ENCODE measurements at places on chromosomes 3 and 15.

DNA sequence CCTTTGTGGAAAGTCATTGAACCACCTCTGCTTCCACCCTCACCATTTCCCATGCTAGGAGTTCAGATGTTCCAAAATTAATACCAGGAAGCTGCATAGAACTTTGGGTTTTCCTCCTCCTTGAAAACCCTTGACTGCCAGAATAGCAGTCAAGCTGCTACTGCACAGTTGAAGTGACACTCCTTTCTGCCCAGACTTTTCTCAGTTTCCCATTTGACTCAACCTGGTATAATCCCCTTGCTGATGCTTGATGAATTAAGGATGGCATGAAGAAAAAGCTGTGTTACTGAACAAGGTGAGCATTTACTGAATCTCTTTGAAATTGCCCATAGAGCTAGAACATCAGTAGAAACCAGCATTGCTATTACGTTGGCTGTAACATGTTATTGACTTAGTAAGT, 286.0 kb downstream of the EDEM1 start:
- no peak for DNase-seq

- no peak for DNase-seq
Observed at GRCh38 chr3:196311-197148, at the start of gene CHL1. Gene CHL1 (plus strand): TSS chr3:196763. CDS start chr3:319777, 123,014 bp downstream.

GRCh38 chr3:20105513-20106280, 65.5 kb downstream of the KAT2B start:
- no peak for DNase-seq

- no peak for DNase-seq
Observed at GRCh38 chr3:6179761-6180160, 681.2 kb upstream of the GRM7 start.

DNA sequence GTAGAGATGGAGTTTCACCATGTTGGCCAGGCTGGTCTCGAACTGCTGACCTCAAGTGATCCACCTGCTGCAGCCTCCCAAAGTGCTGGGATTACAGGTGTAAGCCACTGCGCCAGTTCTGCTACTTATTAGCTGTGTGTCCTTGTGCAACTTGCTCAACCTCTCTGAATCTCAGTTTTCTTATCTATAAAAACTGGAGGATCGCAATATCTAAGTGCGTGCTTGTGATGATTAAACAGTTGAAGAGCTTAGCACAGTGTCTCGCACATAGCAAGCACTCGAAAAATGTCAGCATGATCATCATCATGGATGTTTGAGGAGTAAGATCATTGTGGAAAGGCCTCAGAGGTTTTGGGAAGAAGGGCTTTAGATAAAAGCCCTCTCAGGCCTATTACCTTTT, 10.8 kb downstream of the CLCN2 start:
- no peak for DNase-seq

DNA sequence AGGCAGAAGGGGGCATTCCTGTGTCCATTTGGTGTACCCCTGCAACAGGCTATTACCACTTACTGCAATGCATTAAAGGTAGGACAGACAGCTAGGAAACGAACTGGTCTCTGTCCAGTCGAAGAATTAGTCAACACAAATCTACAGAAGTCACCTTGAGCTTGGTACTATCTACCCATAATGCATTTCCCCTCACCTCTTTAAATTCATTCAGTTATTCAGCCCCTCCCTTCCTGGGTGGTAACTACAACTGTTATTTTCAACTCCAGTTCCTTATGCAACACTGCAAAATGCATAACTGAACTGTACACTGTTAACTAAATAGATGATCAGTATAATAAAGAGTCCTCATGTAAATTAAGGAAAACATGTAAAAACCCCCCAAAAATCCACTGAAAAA, 77.6 kb downstream of the MAGI1 start:
- DNase-seq: no peak

DNA sequence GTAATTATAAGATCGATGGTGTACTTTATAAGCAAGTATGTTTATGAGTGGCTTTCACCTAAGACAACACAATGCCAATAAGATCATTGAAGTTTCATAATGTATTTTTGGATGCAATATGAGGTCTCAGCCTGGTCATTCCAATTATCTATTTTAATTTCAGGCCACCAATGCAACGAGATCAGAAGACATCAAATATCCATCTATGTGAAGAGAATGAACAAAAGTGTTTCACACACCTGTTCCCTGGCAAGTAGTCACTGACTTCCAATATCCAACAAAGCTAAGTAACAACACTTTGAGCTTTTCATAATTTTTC, 53.6 kb upstream of the TMCO5A start:
- DNase-seq: no peak

DNA sequence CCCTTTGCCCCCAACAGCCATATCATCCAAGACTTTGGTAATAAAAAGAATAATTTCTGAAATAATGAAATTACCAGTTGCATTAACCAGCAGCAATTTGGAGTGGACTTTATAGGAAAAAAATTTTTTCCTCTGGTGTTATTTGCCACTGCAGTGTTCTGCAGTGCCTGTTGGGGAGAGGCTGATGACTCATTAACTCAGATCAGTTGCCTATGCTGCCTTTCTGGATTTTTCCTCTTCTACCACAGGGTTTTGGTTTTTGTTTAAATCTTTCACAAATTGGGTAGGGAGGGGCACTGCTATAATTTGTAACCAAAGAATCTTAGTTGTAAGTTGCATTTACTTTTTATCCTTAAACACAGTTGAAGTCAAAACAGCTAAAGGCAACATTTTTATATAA, 22.7 kb downstream of the ATP6V1A start:
- no peak for DNase-seq

- no peak for DNase-seq
Observed at GRCh38 chr3:135056733-135057310, 261.8 kb downstream of the EPHB1 start.

GRCh38 chr3:137180220-137180619, 222.4 kb downstream of the IL20RB start:
- DNase-seq: no peak

Measured in common myeloid progenitor, CD34-positive (primary cell).